ENCODE measurements at places on chromosomes 4 and X. TPM values are rescaled to one million over a fixed set of nuclear protein-coding genes. Genes with fewer than 3 reads are reported as not detected.

Gene NHS
- polyA plus RNA-seq, result 3.6 TPM

Gene ASMT
- not detected for polyA plus RNA-seq

Gene EFHC2
- 0.48 TPM for polyA plus RNA-seq

Gene SSX2B
- not detected for polyA plus RNA-seq

Gene TLR6
- 5.9 TPM for polyA plus RNA-seq

Gene SORCS2
- polyA plus RNA-seq, result 4.6 TPM

Gene ELK1
- polyA plus RNA-seq, result 20.6 TPM

Gene TCEAL7
- polyA plus RNA-seq, result not detected

Gene RAB39B
- polyA plus RNA-seq, result 0.59 TPM

Gene PPP4R3C
- not detected for polyA plus RNA-seq
